AG09319 (cell line): ENCODE measurements at places on chromosomes 12 and 14.

DNA sequence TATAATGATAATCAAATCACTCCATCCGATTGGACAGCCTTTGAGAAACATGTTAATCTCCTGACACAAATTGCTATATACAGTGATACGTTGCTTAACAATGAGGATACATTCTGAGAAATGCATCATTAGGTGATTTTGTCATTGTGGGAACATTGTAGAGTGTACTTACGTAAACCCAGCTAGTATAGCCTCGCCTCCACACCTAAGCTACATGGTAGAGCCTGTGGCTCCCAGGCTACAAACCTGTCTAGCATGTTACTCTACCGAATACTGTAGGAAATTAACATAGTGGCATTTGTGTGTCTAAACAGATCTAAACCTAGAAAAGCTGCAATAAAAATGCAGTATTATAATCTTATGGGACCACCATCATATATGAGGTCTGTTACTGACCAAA is 128.6 kb upstream of the PWP1 start:
- no peak for DNase-seq

DNA sequence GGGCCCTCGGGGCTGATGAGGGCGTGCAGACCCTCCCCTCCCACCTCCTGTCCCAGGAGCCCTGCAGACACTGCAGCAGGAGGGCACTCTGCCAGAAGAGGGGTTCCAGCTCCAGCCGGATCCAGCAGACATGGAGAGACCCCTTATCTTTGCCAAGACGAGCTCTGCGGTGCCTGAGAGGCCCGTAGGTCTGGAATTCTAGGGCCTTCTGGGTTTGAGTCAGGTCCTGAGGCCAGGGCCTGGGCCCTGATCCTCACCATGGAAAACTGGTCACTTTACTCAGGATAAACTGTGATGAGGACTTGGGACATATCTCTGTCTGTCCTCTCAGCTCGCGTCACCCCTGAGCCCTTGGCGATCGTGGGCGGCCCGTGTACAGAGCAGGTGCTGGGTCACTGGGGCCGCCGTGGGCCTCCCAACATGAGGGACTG is 13.8 kb downstream of the MEG3 start:
- no peak for DNase-seq

GRCh38 chr12:119147847-119148448 is 30.8 kb upstream of the HSPB8 start:
- no peak for DNase-seq

- no peak for DNase-seq
Measured at GRCh38 chr14:72822946-72823611, 70.8 kb downstream of the DPF3 start.

DNA sequence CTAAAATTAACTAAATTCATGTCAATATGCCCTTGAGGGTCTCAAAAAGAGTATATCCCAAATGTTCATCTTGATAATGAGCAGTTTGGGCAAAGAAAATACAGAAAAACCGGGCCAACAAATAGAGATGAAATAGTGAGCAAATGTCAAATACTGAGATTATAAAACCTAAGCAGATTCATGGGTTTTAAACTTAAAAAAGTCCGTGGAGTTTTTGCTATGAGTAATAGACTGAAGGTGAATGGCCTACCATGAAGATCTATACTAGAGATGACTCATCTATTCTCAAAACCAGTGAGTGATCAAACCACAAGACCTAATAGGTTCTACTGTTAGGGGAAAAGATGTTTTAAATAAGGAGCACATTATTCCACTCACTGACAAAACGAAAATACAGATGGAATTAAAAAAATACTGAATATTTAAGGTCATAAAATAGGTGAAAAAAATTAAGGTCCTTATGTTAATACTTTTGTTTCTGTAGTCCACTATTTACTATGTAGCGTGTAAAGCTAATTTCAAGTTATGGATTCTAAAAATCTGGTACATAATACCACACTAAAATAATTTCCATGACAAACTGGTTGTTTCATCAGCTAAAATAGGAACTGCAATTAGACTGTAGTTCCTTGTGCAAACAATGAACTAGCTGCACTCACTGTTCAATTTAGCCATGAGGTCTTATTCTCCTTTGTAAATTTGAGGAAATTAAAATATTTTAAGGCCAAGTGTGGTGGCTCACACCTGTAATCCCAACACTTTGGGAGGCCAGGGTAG is 5.0 kb downstream of the HNRNPC start:
- DNase-seq = peak; percentile 37
